ENCODE measurements at places on chromosomes 3 and 15. TPM values are rescaled to one million over a fixed set of nuclear protein-coding genes. Genes with fewer than 3 reads are reported as not detected.

SPINT1 gene
- total RNA-seq = 30.1 TPM

IVD gene
- total RNA-seq = 53.6 TPM

GOLGA8J gene
- total RNA-seq = 0.67 TPM

CCDC33 gene
- total RNA-seq = 0.96 TPM

TP63 gene
- total RNA-seq = 0.94 TPM

SOX14 gene
- total RNA-seq = not detected

ZMYND10 gene
- 0.39 TPM for total RNA-seq

DLEC1 gene
- total RNA-seq = 0.19 TPM

C3orf62 gene
- 4.8 TPM for total RNA-seq

GOLGA8T gene
- 0.32 TPM for total RNA-seq

FYCO1 gene
- 19.7 TPM for total RNA-seq

GPD1L gene
- 11.0 TPM for total RNA-seq

Data from astrocyte (in vitro differentiated cells and primary cell).